ENCODE measurements at places on chromosomes 7 and 10.

GRCh38 chr10:86265236-86265894 lies 101.2 kb downstream of the GRID1 start:
- no peak for DNase-seq

DNA sequence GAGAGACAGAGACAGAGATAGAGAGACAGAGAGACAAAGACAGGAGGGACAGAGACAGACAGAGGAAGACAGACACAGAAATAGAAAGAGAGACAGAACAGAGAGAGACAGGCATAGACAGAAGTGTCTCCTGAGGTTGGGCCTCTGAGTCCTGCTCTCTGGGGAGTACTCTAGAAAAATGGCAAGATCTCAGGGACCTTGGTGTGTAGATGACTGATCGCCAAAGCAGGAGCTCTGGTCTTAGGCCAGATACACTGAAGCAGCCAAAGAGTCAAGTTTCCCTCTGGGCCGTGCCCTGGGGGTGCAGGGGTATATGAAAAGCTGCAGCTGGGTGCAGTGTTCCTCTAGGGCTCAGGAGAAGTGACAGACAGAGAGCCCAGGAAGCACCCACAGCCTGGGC lies 176.6 kb upstream of the TNS3 start:
- DNase-seq, result no peak

DNA sequence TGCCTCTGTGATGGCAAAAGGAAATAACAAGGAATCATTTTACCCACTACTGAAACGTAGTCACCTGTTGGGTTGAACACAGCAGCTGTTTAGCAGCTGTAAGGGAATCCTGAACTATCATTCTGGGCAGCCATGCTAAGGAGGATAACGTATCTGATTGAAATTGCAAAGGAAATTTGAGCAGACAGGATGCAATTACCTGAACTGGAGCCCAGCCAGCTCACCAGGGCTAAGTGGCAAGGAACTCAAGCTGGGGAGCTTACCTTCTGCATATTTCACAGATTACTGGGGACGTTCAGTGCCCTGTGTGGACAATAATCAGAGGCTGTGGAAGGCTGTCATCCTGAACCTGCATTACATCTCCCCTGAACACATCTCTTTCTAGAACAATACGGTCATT lies 650.5 kb downstream of the SORCS3 start:
- no peak for DNase-seq

- DNase-seq, result no peak
These were observed 1.0 kb downstream of the CYP51A1 start for GRCh38 chr7:92133133-92133736.

DNA sequence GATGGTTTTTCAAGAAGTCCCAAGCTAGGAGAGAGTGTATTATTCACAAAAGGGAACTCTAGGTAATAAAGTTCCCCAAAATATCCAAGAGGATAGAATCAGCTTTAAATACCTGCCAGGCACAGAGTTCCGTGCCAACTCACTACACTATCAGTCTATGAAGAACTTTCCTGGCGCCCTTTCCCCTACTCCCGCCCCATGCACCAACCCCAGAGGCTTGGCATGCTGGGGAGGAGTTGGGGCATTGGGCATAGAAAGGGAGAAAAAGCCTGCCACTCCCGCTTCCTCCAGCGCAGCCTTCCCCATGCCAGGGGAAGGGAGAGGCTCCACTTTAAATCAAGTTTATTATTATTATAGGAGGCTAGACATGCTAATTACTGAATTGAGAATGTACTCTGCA lies 54.9 kb downstream of the ZNF800 start:
- no peak for DNase-seq

- no peak for DNase-seq
These were observed 10.7 kb upstream of the UCN3 start for GRCh38 chr10:5354068-5354467.

DNA sequence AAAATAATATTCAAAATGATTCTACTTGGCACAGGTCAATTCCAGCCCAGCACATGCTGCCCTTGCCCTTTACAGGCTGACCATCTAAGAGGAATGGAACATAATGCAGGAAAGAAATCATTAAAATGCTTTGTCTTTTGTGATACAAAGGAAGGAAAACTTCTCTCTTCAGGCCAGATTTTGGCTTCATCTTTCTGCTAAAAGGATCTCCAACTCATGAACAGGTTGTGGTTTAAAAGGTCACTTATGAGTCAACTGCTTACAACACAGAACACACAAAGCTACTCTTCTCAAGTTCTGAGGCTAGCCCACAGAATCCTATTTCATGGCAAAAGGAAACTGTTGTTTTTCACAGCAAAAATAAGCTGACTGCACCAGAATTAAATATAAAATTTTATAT lies 197.1 kb downstream of the DOCK4 start:
- DNase-seq, result no peak

All from GM10248 (cell line).